Aorta (tissue), 5 donors: ENCODE measurements at places on chromosomes 6 and 20.

DNA sequence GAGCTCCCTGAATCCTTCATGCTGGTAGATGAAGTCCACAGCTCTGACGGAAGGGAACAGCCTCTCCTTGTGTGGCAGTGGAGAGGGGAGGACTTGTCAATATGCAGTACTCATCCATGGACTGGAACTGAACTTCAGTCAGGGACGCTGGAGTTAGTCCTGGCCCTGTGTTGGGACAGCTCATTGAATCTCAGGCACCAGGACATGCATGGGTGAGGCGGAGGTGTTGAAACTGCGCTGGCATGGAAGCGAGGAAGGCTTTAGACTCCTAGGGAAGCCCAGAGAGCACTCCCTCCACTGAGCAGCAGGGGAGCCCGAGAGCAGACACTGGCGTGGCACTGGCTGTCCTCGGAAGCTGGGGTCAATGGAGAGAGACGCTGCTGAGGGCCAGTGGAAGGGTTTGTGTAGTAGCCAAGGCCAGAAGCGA, 161.3 kb upstream of the GGTLC1 start:
- no peak for DNase-seq

- peak; percentile 81 for DNase-seq
Observed at GRCh38 chr20:18001131-18001921, 32.5 kb downstream of the MGME1 start.

DNA sequence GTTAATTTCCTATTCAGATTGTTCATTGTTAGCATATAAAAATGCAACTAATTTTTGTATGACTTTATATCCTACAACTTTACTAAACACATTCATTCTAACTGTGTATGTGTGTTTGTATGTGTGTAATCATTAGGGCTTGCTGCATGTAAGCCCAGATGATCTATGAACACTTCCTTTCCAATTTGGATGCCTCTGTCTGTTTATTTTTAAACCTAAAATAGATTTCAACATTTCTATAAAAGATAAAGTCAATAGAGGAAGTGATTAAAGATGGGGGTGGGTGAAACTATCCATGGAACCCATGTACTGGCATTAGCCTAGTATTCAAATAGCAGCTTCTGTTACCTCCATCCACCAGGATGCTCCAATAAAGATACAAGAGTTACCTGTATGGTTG, 15.7 kb upstream of the AKAP12 start:
- DNase-seq = no peak

GRCh38 chr6:7909323-7910276, 988 bp downstream of the TXNDC5 start:
- DNase-seq = peak; percentile 74

DNA sequence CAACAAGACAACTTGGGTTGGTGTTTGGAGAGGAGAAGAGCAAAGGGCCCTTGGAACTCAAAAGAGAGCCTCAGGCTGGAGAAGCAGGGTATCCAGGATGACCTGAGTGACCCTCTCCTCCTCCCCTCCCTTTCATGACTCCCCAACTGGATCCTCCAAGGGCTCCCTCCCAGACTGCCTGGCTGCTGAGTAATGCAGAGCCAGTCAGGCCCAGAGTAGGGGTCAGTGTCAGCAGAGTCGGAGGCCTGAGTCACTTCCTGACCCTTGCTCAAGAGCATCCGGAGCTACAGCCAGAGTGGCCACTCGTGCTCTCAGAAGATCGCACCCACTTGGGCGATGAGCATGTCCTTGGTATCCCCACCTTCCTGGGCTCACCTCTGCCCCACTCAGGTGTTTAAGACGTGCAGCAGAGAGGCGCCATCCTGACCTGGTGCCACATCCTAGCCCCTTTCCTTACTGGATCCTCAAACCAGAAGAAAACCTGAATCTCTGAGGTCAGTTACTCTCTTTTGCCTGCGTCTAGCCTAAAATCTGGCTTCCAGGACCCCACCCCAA, 2.8 kb upstream of the MAPK13 start:
- no peak for DNase-seq

DNA sequence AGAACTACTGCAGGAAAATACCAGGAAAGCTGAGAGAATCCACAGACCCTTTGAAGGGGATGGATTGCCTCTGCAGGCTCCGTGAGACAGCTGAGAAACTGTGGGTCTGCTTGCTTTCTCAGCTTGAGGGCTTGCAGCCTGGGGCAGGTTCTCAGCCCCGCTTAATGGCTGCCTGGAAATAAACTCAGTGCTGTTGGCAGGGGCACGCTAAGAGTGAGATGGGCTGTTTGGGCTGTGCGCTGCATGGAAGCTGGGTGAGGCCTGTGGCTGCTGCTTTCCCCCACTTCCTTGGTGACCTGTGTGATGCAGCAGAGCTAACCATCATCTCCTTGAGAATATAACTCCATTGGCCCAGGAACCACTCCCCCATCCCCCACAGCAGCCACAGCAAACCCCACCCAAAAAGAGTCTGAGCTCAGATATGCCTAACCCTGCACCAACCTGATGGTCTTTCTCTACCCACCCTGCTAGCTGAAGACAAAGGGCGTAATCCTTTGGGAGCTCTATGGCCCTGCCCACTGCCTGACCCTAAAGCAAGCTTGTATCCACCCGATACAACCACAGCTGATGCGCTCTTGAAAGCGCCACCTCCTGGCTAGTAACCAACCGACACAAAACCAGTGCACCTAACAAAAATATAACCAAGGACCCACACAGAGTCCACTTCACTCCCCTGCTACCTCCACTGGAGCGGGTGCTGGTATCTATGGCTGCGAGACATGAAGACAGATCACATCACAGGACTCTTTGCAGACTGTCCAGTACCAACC, 800.6 kb upstream of the MAP3K7 start:
- no peak for DNase-seq

GRCh38 chr6:132812756-132813172, 1.6 kb upstream of the RPS12 start:
- no peak for DNase-seq

DNA sequence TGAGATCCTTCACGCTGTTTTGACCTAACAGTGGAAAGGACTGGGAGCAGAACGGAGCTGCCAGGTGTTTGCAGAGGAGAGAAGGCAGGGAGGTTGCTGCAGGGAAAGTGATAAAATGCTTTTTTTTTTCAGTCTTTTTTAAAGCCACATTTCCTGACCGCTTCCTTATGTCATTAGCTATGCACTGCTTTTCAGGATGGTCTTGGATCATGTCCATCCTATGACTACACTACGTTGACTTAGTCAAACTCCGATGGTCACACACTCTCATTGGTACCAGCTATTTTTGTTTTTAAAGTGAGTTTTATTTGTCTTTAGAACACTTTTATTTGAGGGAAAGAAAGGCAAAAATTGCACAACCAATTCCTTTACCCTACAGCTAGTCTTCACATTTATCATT, 89.2 kb upstream of the EXOC2 start:
- DNase-seq = no peak

DNA sequence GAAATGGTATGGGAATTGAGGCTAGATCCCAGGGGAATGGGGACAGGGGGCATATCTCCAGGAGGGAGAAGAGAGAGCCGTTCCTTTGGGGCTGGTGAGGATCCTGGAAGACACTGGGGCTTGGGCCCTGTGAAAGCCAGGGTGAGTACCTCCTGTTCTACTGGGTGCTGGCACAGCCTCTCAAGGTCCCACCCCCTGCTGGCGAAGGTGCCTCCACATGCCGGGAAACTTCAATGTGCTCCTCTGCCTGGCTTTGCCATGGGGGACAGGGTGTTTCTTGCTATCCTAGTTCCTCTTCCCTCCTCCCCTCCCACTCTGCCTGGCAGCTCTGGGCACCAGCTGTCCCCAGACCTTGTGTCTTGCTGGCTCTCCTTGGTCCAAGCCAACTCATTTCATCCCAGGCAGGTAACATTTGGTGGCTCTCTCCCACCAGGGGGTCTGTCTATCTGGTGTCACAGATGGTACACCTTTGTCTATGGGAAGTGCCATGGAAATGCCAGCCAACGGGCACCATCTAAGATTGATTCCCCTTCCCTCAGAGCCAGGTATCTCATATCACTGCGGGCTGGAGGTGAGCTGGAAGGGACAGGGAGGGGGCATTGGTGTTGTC, 56.8 kb downstream of the MDGA1 start:
- no peak for DNase-seq

- DNase-seq = no peak
Observed at GRCh38 chr6:40387127-40387870, 199.9 kb downstream of the LRFN2 start.

- DNase-seq = no peak
Observed at GRCh38 chr6:2578767-2579166, 172.0 kb downstream of the MYLK4 start.

DNA sequence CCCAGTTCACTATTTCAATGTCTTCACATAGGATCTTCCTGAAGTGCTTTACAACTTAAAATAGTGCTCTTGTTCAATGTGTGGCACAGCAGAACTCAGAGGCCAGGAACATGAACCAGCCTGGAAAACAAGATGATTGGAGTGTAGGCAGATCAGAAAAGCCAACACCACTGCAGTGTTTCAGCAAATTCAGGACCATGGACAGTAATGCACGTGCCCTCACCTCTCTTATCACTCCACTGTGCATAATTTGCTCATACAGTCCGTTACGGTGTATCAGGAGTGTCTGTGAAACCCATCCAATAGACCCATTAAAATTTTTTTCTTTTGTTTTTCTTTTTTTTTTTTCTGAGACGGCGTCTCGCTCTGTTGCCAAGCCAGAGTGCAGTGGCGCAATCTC, 27.6 kb upstream of the HACE1 start:
- no peak for DNase-seq

- DNase-seq = no peak
Observed at GRCh38 chr6:138803861-138804260, 8.0 kb downstream of the ECT2L start.

DNA sequence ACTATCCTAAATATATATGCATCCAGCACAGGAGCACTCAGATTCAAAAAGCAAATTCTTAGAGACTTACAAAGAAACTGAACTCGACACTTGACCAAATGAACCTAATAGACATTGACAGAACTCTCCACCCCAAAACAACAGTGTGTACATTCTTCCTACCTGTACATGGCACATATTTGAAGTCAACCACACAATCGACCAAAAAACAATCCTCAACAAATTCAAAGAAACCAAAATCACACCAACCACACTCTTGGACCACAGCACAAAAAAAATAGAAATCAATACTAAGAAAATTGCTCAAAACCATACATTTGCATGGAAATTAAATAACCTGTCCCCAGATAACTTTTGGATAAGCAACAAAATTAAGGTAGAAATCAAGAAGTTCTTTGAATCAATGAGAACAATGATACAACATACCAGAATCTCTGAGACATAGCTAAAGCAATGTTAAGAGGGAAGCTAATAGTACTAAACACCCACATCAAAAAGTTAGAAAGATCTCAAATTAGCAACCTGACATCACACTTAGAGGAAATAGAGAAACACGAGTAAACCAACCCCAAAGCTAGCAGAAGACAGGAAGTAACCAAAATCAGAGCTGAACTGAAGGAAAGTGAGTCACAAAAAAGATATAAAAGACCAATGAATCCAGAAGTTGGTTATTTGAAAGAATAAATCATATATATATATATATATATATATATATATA, 12.5 kb upstream of the TREM1 start:
- no peak for DNase-seq

- no peak for DNase-seq
Observed at GRCh38 chr20:24303393-24304170, 165.8 kb upstream of the SYNDIG1 start.

DNA sequence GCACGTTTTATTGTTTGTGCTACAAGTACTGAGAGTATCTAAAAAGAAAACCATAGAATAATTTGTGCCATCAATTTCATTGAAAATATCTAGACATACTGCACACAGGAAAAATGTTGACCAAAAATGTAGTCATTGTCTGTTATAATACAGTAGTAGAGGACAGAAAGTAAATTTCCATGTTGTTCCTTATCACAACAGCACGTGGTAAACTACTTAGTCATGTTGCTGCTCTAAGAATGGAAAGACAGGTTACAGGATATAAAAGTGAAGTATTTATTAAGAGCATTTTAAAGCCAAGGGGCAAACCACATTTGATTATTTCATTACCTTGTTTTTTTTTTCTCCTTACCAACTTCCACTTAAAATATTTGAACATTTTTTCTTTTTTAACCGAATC, 89.0 kb upstream of the CEP85L start:
- no peak for DNase-seq

DNA sequence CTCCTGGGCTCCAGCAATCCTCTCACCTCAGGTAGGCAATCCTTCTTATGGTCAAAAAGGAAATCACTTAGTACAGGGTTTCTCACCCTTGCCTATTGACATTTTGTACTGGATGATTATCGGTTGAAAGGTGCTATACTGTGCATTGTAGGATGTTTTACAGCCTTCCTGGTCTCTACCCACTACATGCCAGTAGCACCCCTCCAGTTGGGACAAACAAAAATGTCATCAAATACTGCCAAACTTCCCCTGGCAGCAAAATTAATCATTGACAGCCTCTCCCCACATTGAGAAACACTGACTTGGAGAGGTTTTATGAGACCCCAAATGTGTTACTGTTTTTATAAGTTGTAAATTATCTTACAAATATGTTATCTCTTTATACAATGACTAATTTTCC, 368.1 kb downstream of the PKHD1 start:
- no peak for DNase-seq

DNA sequence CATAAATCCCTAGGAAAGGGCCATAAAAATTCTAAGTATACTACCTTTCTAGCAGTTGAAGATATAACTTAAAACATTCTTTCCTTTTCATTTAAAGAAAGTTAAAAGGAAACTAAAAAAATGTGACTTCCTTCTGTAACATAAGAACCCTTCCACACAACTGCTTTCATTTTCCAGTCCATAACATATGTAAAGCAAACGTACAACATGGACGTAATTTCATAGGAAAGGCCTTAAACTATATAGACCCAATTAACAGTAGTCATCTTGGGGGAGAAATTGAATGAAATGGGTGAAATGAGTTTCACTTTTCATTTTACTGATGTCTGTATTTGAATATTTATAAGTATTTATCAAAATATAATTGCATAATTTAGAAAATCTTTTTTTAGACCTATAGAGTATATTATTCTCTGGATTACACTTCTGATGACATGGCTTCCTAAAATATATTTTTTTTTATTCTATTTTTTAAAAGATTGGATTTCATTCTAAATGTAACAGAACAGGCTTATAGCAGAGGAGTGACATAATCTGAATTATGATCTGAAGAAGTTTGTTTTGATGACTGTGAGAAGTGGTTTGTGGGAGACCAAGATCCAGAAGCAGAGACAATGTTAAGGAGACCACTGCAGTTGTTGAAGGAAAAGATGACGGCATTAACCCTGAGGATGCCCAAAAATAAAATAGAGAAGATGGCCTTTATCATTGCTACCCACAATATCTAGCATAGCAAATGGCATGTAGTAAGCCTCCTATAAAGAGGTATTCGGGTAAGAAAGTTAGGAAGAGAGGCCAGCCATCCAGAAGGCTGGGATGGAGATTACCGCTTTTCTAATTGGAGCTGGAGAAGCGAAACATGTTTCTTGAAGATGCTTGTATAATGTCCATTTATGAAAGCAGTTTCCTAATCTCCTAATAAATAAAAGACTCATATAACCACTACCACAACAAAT, 260.4 kb downstream of the PTPRK start:
- DNase-seq = no peak
